ENCODE measurements at places on chromosomes 12 and 14.

- DNase-seq: no peak
Measured at GRCh38 chr12:5715021-5715420, 230.0 kb downstream of the ANO2 start.

GRCh38 chr14:98445718-98446117 is 826.3 kb downstream of the BCL11B start:
- no peak for DNase-seq

- DNase-seq: no peak
Measured at GRCh38 chr12:48023386-48023785, 19.1 kb upstream of the COL2A1 start.

DNA sequence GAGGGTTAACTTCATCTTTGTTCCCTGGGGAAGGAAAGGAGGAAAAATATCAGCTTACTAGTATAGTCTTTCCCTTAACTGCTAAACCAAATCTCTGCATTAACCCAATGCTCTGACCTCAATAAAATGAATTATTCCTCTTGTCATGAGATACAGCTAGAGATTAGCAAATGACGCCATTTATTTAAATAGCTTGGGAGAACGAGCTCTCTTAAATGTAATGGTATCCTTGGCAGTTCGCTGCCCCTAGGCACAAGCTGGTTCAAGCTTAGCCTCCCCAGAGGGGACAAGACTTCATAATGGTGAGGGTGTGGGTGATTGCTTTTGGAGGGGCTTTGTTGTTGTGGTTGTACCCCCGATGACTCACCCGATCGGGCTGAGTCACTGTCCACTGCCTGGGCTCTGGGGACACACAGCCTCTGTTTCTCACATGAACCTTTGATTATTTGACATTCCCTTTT is 19.6 kb downstream of the FNTB start:
- DNase-seq: no peak

GRCh38 chr14:32203928-32204357 is 874 bp upstream of the RNU6-8 start:
- DNase-seq: no peak

DNA sequence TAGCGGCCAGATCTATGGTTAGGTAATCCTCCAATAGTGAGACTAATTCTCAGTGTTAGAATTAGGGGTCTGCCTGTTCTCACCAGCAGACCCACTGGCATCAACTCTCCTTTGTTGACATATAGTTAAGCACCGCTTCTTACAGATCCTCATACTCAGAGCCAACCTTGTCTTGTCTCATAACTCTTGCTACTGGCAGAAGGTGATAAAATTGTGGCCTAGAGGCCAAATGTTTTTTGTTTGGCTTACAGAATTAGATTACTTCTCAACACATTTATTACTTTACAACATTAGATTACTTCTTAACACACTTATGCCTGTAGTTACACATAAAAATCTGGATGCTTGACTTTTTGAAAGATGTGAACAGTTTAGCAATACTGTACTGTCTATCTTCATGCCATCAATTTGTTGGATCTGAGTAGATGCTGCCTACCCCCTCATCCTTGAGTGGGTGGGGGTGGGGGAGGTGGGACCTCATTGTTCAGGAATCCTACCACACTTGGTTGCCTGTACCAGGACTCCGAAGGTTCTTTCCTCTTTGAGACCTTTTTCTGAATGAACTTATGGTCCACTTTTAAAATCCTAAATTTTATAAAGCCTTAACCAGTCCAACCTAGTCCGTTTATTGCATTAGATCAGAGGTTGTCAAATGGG is 7.0 kb downstream of the MTHFD1 start:
- no peak for DNase-seq

GRCh38 chr12:132389026-132389425 is 59.6 kb upstream of the GALNT9 start:
- no peak for DNase-seq

All from activated CD4-positive, alpha-beta T cell treated with anti-CD3 and anti-CD28 coated beads for 24 hours (primary cell).